ENCODE measurements at places on chromosomes 2 and 18.
A peak's percentile ranks its signal among the peaks of the same experiment; 100 is the strongest.

DNA sequence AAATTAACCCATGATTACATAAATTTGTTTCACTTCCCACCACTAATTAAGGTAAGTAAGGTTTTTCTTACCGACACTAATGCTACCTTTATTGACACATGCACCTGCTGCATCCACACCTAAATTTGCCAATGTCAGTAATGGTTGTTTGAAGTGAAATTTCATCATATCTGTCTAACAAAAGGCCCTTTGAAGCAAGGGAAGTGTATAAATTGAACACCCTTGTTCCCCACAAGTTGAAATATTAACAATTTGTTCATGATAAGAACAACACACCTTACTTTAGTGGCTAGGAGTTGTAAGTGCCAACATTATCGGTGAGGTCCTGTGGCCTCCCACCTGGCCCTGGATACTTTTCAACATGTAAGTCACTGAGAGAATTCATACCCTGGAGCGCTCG, 116.3 kb upstream of the CDCA7 start:
- peaks cover 21% of the 10 kb centered on the region for H3K36me3 ChIP-seq
- H3K4me1 ChIP-seq, result no peaks in the 10 kb centered on the region
- no peak overlapping the region for H3K4me3 ChIP-seq
- H3K27me3 ChIP-seq, result no peaks in the 10 kb centered on the region
- no peak overlapping the region for H3K27ac ChIP-seq

DNA sequence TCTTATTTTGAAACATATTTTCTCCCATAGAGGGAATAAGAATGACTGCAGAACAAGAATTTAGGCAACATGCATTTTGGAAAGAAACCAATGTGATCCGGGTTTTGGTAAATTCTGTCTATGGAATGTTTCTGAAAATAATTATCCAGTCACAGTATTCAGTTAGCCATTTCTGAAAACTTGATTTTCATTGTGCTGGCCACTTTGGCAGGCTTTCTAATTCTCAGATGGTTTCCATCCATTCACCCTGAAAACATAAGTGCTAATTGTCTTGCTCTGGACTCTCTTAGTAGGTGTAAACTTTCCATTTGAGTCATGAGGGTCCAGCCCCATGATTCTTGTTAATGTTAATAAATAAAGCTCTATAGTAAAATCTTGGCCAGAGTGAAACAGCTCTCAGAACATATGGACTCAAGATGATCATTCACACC, 176.5 kb downstream of the RBM43 start:
- no peaks in the 10 kb centered on the region for H3K27me3 ChIP-seq
- DNase-seq, result no peak
- H3K4me1 ChIP-seq, result no peaks in the 10 kb centered on the region
- H3K27ac ChIP-seq, result no peak overlapping the region

GRCh38 chr2:159249990-159250715, 36.4 kb downstream of the WDSUB1 start:
- DNase-seq, result no peak
- H3K36me3 ChIP-seq, result peaks cover 5% of the 10 kb centered on the region
- H3K4me1 ChIP-seq, result no peaks in the 10 kb centered on the region
- H3K27ac ChIP-seq, result no peak overlapping the region
- H3K27me3 ChIP-seq, result no peaks in the 10 kb centered on the region
- H3K4me3 ChIP-seq, result no peak overlapping the region

DNA sequence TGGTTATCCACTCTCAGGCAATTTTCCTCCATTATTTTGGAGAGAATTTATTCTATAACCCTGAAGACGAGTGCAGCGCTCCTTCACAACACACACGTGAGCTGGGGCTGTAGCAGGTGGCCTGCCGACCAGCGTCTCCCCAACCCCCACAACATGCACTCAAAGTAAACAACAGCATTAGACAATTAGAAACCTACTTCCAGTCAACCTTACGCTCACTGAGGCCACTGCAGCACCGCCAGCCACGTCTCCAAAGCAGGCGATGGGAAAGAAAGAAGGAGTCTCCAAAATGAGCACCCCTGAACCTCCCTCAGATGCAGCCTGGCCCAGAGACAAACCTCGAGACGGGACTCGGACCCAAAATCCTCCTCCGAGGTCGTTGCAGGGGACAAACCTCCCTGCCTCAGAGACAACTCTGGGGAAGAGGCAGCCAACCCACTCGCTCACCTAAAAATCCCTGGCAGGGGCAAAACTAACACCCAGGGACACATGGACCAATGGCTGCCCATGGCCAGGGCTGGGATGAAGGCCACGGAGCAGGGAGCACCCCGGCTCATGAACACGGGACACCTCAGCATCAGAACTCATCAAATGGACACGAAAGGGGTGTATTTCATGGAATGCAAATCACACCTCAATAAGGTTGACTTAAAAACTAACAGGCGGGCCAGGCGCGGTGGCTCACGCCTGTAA, 2.6 kb downstream of the SLC66A2 start:
- no peaks in the 10 kb centered on the region for H3K4me1 ChIP-seq
- DNase-seq, result peak; percentile 15
- H3K27me3 ChIP-seq, result peaks cover 9% of the 10 kb centered on the region
- H3K27ac ChIP-seq, result no peak overlapping the region
- H3K36me3 ChIP-seq, result peaks cover 4% of the 10 kb centered on the region

DNA sequence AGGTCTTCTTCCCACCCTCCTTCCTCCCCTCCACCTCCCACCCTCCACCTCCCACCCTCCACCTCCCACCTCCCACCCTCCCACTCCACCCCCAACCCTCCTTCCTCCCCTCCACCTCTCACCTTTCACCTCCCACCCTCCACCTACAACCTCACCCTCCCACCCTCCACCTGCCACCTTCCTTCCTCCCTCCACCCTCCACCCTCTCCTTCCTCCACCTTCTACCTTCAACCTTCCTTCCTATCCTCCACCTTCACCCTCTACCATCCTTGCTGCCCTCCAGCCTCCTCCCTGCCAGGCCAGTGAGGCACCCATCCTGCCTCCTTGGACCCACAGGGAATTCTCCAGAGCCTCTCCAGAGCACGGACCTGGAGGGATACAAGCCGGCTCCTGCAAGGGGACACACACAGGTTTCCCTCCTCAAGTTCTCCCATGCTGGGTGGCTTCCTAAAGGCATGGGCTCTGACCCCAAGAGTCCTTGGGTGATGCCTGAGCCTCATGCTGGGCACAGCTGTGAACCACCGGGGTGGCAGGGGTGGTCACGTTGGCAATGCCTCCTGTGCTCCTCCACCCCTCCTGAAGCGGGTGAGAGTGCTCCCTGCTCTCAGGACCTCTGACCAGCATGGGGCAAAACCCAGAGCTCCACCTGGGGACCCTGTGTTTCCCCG, 293.0 kb downstream of the NDUFA10 start:
- no peak overlapping the region for H3K4me3 ChIP-seq
- no peak for DNase-seq
- no peaks in the 10 kb centered on the region for H3K27me3 ChIP-seq

DNA sequence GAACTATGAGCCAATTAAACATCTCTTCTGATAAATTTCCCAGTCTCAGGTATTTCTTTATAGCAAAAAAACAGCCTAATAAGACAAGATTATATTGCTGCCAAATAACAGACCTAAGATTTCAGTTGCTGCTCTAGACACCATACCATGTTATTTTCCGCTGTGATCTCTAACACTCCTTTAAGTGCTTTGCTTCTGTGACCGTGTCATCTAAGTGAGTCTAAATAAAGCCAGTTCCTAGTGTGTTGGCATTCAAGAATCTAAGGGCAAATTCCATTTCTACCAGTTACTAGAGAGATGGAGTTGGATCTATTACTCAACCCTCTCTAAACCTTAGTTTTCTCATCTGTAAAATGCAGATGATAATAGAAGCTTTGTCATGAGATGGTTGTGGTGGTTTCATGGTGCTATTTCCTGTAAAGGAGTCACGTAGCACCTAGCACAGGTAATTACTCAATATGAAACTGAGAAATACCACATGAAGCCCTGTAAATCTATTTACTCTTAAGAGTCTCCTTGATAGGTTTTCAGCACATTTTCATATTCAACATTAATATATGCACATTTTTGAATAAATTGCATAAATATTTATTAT, 40.5 kb downstream of the SPHKAP start:
- no peak overlapping the region for H3K4me3 ChIP-seq
- no peak overlapping the region for H3K27ac ChIP-seq
- no peak for DNase-seq
- no peaks in the 10 kb centered on the region for H3K27me3 ChIP-seq
- no peaks in the 10 kb centered on the region for H3K4me1 ChIP-seq
- H3K36me3 ChIP-seq, result no peaks in the 10 kb centered on the region

GRCh38 chr2:64839844-64840243, 149.4 kb upstream of the SLC1A4 start:
- no peaks in the 10 kb centered on the region for H3K27me3 ChIP-seq
- no peaks in the 10 kb centered on the region for H3K36me3 ChIP-seq
- DNase-seq, result no peak
- H3K4me1 ChIP-seq, result no peaks in the 10 kb centered on the region
- H3K4me3 ChIP-seq, result no peak overlapping the region
- no peak overlapping the region for H3K27ac ChIP-seq

DNA sequence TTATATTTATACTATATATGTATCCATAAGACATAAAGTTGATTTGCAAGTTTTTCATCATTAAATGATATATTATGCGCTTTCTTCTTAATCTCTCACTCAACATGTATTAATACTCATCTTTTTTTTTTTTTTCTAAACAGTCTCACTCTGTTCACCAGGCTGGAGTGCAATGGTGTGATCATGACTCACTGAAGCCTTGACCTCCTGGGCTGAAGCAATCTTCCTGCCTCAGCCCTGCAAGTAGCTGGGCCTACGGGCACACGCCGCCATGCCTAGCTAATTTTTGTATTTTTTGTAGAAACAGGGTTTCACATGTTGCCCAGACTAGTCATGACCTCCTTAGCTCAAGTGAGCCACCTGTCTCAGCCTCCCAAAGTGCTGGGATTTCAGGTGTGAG, 51.4 kb upstream of the MAP4K3 start:
- H3K4me3 ChIP-seq, result no peak overlapping the region
- peaks cover 4% of the 10 kb centered on the region for H3K36me3 ChIP-seq
- no peak overlapping the region for H3K27ac ChIP-seq

- peaks cover 8% of the 10 kb centered on the region for H3K4me1 ChIP-seq
- H3K27me3 ChIP-seq, result peaks cover 2% of the 10 kb centered on the region
- DNase-seq, result no peak
Observed at GRCh38 chr18:62331581-62332356, 6.7 kb downstream of the TNFRSF11A start.

GRCh38 chr18:46950064-46950656, 32.8 kb downstream of the KATNAL2 start:
- H3K27ac ChIP-seq, result no peak overlapping the region
- no peaks in the 10 kb centered on the region for H3K4me1 ChIP-seq
- H3K4me3 ChIP-seq, result no peak overlapping the region
- no peaks in the 10 kb centered on the region for H3K36me3 ChIP-seq
- no peaks in the 10 kb centered on the region for H3K27me3 ChIP-seq
- DNase-seq, result no peak

GRCh38 chr2:241036397-241036963, 38.1 kb downstream of the SNED1 start:
- H3K36me3 ChIP-seq, result no peaks in the 10 kb centered on the region
- H3K4me3 ChIP-seq, result peak overlapping the region; percentile 66
- no peak overlapping the region for H3K27ac ChIP-seq
- no peaks in the 10 kb centered on the region for H3K27me3 ChIP-seq

GRCh38 chr2:122221665-122222064, 466.2 kb downstream of the TSN start:
- no peaks in the 10 kb centered on the region for H3K4me1 ChIP-seq
- DNase-seq, result no peak
- H3K27ac ChIP-seq, result no peak overlapping the region
- no peaks in the 10 kb centered on the region for H3K36me3 ChIP-seq

GRCh38 chr18:78622907-78623541, 356.6 kb upstream of the SALL3 start:
- no peaks in the 10 kb centered on the region for H3K27me3 ChIP-seq
- no peak overlapping the region for H3K4me3 ChIP-seq
- H3K36me3 ChIP-seq, result no peaks in the 10 kb centered on the region
- no peak for DNase-seq
- no peak overlapping the region for H3K27ac ChIP-seq

DNA sequence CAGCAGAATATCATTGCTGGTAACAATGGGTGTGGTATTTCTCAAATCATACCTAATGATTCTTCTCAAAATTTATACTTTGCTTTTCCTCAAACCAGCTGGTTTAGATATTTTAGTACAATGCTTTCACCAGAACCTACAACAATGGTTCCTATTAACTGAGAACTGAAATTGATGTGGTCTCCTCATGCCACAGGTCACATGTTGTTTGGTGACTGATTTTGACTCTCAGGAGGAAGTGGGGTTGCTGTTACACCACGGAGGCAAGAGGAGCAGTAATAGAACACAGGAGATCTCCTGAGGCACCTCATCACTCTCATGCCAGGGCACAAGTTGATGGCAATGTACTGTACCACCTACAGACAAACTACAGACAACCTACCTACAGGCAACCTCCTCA, 3.0 kb upstream of the CEP68 start:
- H3K4me1 ChIP-seq, result peaks cover 3% of the 10 kb centered on the region
- H3K36me3 ChIP-seq, result peaks cover 14% of the 10 kb centered on the region
- no peak overlapping the region for H3K27ac ChIP-seq

- H3K4me1 ChIP-seq, result no peaks in the 10 kb centered on the region
- H3K27ac ChIP-seq, result no peak overlapping the region
- no peaks in the 10 kb centered on the region for H3K36me3 ChIP-seq
- no peak for DNase-seq
- no peaks in the 10 kb centered on the region for H3K27me3 ChIP-seq
Observed at GRCh38 chr2:199439066-199439465, 18.7 kb downstream of the SATB2 start.

GRCh38 chr2:121771976-121772742, 16.7 kb downstream of the TSN start:
- H3K4me1 ChIP-seq, result peaks cover 3% of the 10 kb centered on the region
- H3K27ac ChIP-seq, result no peak overlapping the region
- no peak for DNase-seq

GRCh38 chr18:61199171-61199848, 133.9 kb upstream of the CDH20 start:
- DNase-seq, result no peak
- no peak overlapping the region for H3K4me3 ChIP-seq
- H3K27me3 ChIP-seq, result no peaks in the 10 kb centered on the region
- H3K27ac ChIP-seq, result no peak overlapping the region

DNA sequence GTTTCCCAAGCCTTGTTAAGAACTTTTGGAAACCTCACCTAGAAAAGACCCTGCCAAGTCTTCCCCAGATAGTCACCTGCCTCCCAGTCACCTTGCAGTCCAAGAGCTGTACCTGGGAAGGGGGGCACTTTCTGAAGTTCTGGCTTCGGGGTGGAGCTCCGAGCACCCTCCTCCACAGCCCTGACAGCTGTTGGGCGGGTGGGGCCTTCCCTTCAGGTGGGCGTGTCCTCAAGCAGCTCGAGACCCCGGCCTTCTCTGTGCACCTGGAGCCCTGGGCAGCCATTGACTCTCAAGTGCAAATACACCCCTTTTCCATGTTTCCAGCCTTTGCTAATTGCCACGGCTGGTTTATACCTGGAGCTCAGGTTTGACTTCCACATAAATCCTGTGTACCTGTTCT, 37.0 kb upstream of the IGFBP5 start:
- no peaks in the 10 kb centered on the region for H3K4me1 ChIP-seq
- peak; percentile 32 for DNase-seq
- H3K27ac ChIP-seq, result no peak overlapping the region
- H3K4me3 ChIP-seq, result no peak overlapping the region
- no peaks in the 10 kb centered on the region for H3K36me3 ChIP-seq

- H3K4me3 ChIP-seq, result no peak overlapping the region
- peaks cover 4% of the 10 kb centered on the region for H3K36me3 ChIP-seq
- H3K4me1 ChIP-seq, result no peaks in the 10 kb centered on the region
- H3K27me3 ChIP-seq, result no peaks in the 10 kb centered on the region
- no peak overlapping the region for H3K27ac ChIP-seq
Observed at GRCh38 chr2:52289741-52290140, 1257.8 kb upstream of the NRXN1 start.

GRCh38 chr2:40242315-40242714, 209.6 kb downstream of the SLC8A1 start:
- H3K4me1 ChIP-seq, result peaks cover 11% of the 10 kb centered on the region
- peaks cover 9% of the 10 kb centered on the region for H3K36me3 ChIP-seq
- DNase-seq, result no peak
- H3K4me3 ChIP-seq, result no peak overlapping the region

Measured in H9 (cell line).